ENCODE measurements at places on chromosomes 1 and 21.
A peak's percentile ranks its signal among the peaks of the same experiment; 100 is the strongest.

GRCh38 chr1:90616395-90616794, 100.7 kb downstream of the BARHL2 start:
- no peak for DNase-seq

DNA sequence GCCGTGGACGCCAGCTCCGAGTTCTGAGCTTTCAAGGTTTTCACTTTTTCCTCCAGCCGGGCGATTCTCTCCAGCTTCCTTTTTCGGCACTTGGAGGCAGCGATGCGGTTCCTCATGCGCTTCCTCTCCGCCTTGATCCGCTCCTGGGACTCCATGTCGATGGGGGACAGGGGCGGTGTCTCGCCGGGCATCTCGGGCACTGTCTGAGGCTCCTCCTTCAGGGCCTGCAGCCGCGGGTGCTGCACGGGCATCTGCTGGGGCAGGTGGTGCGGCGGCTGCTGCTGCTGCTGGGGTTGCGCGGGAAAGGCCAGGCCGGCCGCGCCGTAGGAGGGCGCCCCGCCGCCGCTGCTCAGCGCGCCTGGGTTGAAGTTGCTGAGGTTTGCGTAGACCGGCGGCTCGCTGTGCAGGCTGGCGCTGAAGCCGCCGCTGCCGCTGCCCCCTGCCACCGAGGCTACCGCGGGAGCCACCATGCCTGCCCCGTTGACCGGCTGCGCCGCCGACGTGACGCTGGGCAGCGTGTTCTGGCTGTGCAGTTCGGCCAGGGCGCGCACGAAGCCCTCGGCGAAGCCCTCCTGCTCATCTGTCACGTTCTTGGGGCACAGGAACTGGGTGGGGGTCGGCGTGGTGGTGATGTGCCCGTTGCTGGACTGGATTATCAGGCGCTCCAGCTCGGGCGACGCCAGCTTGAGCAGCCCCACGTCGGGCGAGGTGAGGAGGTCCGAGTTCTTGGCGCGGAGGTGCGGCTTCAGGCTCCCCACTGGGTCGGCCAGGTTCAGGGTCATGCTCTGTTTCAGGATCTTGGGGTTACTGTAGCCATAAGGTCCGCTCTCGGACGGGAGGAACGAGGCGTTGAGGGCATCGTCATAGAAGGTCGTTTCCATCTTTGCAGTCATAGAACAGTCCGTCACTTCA, 1.4 kb downstream of the JUN start:
- DNase-seq, result peak; percentile 55

DNA sequence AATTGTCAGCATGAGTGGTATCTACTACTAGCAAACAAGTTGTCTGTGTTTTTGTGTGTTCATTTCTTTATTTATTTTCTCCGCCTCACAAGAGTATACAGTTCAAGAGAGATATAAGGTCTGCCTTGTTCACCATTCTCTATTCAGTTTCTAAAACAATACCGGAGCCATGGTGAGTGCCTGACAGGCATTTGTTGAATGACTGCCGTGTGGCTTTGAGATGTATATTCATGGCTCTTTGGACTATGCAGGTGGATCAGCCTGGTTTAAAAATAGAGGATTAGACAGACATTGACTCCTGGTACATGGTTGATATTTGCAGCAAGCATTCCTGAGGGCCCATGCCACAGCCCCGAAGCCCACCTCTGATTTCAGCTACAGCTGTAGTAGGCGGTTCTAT, 89.7 kb downstream of the PGM1 start:
- DNase-seq, result no peak

- DNase-seq, result no peak
Measured at GRCh38 chr1:66375125-66375524, 158.8 kb upstream of the SGIP1 start.

- DNase-seq, result no peak
Measured at GRCh38 chr1:41369531-41369930, 8.3 kb downstream of the FOXO6 start.

GRCh38 chr1:41719128-41719527, 199.6 kb downstream of the HIVEP3 start:
- DNase-seq, result no peak

GRCh38 chr1:216653001-216653400, 70.2 kb downstream of the ESRRG start:
- no peak for DNase-seq

GRCh38 chr1:154859786-154860155, 10.3 kb downstream of the KCNN3 start:
- no peak for DNase-seq

DNA sequence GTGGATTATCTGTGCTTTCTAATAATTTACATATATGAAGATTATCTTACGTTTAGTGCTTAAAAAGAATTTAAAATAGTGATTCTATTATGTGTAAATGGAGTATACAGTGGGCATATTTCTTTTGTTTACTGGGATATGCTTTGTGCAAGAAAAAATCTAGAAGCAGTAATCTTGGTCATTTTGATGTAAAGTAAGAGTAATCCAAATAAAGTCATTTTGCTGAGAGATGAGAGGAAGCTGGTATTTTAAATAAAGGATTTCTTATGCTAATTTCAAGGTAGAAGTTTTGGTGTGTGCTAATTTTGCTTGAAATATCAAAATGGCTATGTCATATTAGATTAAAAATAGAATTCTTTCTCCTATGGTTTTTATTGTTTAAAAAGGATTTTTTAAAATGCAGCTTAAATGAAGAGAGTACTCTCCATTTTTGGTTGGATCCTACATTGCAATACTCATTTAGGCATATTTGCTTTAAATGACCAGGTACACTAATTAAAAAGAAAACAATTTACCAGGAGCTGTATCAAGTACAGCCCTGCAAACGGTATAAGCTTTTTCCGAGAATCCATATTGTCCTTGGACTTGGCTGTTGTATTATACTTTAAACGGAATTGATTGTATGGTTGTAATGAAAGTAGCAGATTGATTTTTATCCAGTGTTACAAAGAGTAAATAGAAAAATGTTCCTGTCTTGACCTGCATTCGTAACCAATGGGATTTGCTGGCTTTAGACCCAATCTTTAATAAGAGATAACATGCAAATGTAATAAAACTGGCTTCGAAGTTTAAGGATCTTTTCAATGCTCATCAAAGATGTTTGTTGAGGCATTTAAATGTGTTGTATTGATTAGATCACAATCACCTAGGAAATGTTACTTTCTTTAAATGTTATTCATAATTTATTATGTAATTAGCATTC, 574.7 kb downstream of the USP25 start:
- DNase-seq, result no peak

GRCh38 chr1:41648844-41649243, 164.4 kb upstream of the EDN2 start:
- DNase-seq, result no peak

DNA sequence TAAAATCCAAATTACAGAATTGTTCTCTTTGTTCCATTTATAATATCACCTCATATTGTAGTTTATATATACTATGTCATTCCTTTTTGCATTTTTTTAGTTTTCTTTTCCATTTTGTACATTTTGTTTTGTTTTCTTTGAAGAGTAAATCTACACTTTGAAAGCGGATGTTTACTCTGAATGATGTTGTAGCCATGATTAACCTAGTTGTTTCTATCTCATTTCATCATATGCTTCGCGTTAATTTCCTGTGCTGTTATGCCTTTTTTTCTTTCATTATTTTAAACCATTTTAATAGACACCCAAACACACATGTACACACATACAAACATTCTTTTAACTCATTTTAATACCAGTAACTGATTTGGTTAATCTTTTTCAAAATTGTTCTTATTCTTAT, 5.3 kb downstream of the OR2T6 start:
- DNase-seq, result no peak

DNA sequence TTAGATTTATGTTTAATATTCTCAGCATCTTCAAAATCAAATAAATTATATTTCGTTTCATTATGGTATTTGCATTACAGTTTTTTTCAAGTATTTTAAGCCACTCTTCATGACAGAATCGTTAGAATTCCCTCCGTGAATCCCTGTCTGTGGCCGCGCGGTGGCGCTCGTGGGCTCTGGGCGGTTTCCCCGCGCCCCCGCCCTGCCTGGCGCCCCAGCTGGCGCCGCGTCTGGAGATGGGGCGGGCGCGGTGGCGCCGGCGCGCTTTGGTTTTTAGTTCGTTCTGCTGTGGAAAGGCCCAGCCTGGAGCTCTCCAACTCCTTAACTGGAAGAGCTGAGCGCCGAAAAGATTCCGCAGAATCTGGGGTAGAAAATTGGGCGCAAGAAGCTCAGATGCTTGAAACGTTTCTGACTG, 25.7 kb downstream of the PRMT2 start:
- DNase-seq, result peak; percentile 14

DNA sequence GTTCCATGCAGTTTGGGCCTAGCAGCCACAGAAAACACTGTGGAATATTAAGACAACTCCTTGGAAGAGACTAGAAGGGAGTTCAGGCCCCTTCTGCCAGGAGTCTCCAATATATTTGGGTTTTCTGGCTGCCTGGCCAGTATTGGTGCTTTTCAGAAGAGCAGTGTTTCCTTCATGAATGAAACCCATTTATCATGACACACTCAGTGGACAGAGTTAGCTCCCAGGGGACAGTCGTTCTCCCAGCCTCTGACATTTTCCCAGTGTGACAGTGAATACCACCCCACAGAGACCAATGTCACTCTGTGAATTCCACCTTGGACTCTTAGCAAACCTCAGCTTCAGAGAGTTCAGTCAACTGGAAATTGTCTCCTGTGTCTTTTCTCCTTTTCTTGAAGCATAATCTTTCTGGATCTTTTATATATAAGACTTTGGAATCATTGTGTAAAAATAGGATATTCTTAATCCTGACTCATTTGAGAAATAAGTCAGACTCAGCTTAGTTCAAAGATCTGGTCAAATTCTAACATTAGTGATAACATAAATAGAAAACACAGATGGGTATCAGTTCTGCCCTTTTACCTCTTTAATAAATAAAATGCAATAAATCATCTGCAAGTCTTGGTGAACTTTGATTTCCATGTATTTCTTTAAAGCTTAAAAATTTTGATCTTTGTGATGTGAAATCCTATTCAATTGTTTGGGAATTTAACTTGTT, 40.4 kb downstream of the GNG12 start:
- no peak for DNase-seq

DNA sequence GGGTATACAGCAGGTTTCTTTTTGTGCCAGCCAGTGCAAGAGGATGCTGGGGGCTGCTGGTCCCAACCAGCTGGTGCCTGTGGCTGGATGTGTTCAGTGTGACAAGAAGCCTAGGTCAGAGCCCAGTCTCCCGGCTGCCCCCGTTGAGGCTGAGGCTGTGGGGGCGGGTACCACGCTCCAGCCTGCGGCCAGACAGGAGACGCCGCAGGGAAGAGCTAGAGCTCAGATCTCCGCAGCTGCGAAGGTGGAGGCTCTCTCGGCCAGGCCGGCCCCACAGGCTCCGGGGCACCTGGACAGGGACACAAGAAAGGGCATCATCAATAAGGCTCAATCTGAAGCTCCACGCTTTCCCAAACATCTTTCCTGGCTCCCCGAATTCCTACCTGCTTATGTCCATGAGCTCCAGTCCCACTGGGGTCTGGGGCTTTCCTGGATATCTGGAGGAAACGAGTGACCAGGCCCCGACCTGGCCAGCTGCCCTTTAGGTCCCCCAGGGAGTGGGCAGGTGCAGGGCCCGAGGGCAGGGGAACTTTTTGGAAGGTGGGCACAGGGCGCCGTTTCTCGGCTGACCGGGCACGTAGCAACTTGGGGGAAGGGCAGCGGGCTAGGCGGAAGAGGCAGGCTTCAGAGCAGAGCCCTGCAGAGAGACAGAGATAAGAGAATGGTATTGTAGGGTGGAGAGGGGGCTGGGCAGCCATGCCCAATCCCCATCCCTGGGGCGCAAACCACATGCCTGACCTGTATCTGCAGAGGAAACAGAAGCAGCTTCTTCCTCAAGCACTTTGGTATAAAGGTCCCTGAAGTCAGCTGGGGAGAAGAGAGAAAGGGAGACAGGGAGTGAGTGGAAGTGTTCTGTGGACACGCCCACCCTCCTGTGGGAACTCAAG, 7.4 kb downstream of the ENTREP3 start:
- DNase-seq, result no peak

GRCh38 chr1:36908096-36908495, 126.2 kb downstream of the GRIK3 start:
- no peak for DNase-seq

DNA sequence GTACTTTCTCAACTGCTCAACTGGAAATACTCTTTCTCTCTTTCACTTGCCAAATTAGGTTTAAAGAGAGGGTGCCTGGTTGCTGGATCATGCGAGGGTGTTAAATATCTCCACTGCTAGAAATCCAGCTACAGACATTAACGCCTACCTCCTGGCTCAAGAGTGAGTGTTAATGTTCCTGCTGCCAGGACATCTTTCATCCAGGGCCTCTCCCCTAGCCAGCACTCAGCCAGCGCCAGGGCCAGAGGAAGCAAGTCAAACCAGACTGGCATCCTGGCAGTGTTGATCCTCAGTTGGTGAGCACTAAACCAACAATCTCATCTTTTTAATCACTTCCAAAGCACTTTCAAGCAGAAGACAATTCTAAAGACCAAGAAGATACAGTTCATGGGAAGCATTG, 92.9 kb upstream of the BARHL2 start:
- DNase-seq, result no peak

GRCh38 chr1:199129247-199129646, 490.4 kb downstream of the PTPRC start:
- DNase-seq, result no peak

GRCh38 chr1:54972436-54972835, 8.0 kb upstream of the TMEM61 start:
- DNase-seq, result no peak

DNA sequence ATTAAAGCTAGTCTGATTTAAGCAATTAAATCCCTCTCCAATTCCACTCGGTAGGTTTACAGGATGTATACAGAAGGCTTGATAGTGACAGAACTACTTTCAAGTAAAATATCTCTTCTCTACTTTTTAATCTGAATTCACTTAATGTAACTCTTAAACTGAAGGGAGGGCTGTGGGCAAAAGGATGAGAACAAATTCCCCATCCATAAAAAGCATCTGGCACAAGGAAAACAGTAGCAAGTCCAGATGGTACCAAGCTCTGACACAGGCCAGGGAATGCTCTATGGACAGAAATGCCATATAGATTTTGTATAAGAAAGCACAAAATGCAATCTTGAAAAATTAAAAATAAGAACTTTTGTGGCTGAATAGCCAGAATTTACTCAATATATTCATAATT, 53.1 kb upstream of the USH2A start:
- no peak for DNase-seq

GRCh38 chr1:86798608-86799291, 94.4 kb downstream of the SH3GLB1 start:
- no peak for DNase-seq

GRCh38 chr1:94646786-94647555, 105.4 kb upstream of the F3 start:
- DNase-seq, result no peak

DNA sequence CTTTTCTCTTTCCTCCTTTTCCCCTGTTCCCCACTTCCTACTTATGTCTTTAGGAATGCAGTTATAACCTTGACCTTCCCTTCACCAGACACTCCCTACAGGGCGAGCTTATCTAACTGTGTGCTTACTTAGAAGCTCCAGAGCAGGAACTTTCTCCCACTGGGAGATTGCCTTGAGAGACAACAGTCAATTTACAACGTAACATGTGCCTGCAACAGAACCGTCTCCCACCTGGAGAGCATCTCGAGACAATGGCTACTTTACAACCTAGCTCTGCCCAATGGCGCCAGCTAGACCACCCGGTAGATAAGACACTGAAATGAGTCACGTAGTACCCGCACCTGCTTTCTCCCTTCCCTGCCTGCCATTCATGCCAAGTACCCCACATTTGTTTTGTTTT, 16.7 kb downstream of the HMGN1 start:
- DNase-seq, result no peak

GRCh38 chr21:41460578-41461527, 34.8 kb downstream of the MX1 start:
- peak; percentile 22 for DNase-seq

- DNase-seq, result no peak
Measured at GRCh38 chr1:20873311-20873710, 86.2 kb upstream of the HP1BP3 start.

- no peak for DNase-seq
Measured at GRCh38 chr1:153058154-153058553, 842 bp upstream of the SPRR2A start.

Measured in central memory CD8-positive, alpha-beta T cell (primary cell).